ENCODE measurements at places on chromosomes 6 and 20. TPM values are rescaled to one million over a fixed set of nuclear protein-coding genes. Genes with fewer than 3 reads are reported as not detected.

ZNF341 gene
- total RNA-seq, result 2.2 TPM

CDSN gene
- total RNA-seq, result not detected

STMND1 gene
- total RNA-seq, result not detected

LRRN4 gene
- 0.25 TPM for total RNA-seq

FNDC11 gene
- total RNA-seq, result 0.09 TPM
